NCI-H2081 treated with DMSO at 0.1 percent for 48 hours (cell line): ENCODE measurements at places on chromosomes 2 and 18.

DNA sequence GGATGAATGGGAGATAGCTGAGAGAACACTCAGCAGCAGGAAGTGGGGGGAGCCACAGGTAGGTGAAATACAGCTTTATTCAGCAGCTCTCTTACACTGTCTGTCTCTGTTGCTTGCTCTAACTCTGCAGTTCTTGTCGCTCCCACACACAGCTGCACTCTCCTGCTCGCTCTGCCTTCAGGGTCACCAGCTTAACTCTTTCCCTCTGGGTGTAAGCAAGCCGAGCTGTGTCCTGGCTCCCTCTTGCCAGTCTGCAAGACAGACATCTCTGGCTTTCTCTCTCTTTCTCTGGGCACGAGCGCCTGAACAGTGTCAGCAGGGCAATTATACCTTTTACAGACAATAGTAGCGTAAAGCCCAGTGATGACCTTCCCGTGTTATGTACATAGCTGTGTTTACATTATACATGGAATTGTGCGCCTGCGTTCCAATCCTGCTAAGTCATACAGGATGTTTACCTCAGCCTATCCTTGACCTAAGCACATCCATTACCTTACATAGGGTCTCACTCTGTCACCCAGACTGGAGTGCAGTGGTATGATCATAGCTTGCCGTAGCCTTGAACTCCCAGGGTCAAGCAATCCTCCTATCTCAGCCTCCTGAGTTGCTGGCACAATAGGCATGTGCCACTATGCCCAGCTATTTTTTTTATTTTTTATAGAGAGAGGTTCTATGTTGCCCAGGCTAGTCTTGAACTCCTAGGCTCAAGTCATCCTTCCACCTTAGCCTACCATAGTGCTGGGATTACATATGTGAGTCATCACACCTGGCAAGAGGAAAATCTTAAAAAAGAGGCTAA, 57.8 kb upstream of the CHN1 start:
- DNase-seq: no peak

DNA sequence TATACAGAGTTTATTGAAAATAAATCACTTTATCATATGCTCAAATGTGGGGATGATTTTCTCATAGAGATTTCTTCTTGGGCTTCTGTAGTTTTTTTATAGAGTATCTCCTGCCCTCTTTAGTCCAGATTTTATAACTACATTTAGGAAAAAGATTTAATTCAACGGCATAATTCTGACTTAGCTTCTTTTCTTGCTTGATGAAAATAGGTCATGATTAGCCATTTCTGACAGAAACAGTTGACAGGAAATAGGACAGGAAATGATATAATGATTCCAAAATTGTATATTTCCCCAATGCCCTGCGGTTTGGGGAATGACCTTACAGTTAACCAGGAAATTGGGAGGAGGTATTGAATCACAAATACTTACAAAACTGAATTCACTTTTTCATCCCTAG, 1531.9 kb upstream of the ACVR2A start:
- DNase-seq: peak; percentile 18

DNA sequence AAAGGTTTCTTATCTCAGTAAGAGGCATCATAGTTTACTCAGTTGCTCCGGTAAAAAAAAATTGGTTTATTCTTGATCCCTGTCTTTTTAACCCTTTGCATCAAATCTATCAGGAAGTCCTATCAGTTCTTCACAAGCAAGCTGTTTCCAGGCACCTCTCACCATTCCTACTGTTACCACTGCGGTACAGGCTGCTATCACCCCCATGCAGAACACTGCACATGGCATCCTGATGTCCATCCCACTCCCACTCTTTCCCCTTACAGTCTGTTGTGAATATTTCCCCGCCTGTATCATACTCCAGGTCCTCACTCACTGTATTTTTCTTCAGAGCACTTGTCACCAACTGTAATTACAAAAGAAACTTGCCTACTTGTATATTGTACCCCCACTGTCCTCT, 5.3 kb upstream of the CNRIP1 start:
- DNase-seq: no peak

DNA sequence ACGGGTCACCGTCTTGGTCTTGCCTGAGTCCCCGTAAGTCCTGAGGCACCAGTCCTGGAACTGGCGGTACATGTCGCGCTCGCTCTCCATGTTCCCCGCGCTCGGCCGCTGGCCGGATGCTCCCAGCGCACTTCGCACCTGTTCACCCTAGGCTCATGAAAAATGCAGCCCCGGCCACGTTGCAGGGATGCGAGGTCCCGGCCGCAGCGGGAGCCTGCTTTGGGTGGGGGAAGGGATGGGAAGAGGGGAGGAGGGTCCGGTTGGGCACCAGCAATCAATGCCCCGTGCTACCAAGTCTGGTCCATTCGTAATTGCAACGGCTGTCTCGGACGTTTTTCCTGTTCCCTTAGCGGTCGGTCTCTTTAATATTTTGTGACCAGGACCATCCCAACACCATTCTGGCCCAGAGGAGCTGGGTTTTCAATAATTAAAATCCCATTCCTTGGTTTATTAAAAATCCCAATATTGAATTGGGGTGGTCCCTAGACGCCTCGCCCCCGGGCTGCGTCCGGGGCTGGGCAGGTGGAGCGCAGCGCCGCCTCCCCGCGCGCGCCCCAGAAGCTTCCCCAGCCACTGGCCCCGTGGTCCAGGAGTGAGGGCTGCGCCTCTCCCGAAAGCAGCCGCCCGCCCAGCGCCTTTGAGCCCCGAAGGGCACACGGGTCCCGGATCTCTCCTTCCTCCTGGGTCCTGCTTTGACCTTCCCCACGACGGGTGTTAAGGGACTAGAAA, 1.4 kb downstream of the NOL4 start:
- peak; percentile 57 for DNase-seq

GRCh38 chr2:58769111-58769863, 528.2 kb upstream of the FANCL start:
- DNase-seq: no peak

DNA sequence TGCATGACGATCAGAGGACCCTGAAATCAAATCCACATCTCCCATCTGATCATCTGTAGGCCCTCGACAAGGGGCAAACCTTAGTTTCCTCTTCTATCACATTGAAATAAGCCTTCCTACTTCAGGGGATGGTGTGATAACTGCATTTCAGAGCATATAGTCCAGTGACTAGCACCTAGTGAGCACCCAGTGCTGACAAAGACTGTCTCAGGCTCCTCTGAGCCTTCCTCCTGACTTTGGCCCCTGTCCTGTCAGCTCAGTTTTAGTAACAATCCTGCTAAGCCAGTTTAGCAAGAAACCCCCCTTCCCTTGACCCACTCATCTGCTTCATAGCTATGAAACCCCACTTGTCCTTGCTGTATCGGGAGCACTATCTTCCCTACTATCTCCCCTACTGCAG, 304.0 kb downstream of the ALK start:
- no peak for DNase-seq

GRCh38 chr18:22879293-22879692, 53.8 kb upstream of the RBBP8 start:
- no peak for DNase-seq
